ENCODE measurements at places on chromosomes 1 and 21. TPM values are rescaled to one million over a fixed set of nuclear protein-coding genes. Genes with fewer than 3 reads are reported as not detected.

HFM1 gene
- total RNA-seq: 0.22 TPM

LIN28A gene
- not detected for total RNA-seq

PCP4 gene
- not detected for total RNA-seq

OR2M4 gene
- total RNA-seq: not detected

RASSF5 gene
- 5.5 TPM for total RNA-seq

ACTA1 gene
- total RNA-seq: not detected

BSND gene
- total RNA-seq: not detected

TMEM269 gene
- not detected for total RNA-seq

SDHC gene
- total RNA-seq: 49.0 TPM

PPIH gene
- 26.5 TPM for total RNA-seq

RIIAD1 gene
- not detected for total RNA-seq

GNAT2 gene
- total RNA-seq: not detected

KCNK2 gene
- 0.44 TPM for total RNA-seq

Data from placental pericyte (primary cell).